ENCODE measurements at places on chromosomes 5 and 9. TPM values are rescaled to one million over a fixed set of nuclear protein-coding genes. Genes with fewer than 3 reads are reported as not detected.

Gene STPG3
- polyA plus RNA-seq, result not detected

Gene FAM53C
- 23.3 TPM for polyA plus RNA-seq

Gene TLX3
- not detected for polyA plus RNA-seq

Gene ADAMTS12
- 5.1 TPM for polyA plus RNA-seq

Gene PCDHGA12
- 5.6 TPM for polyA plus RNA-seq
